ENCODE measurements at places on chromosomes 12 and 14.

- DNase-seq: no peak
Observed at GRCh38 chr14:93396456-93396855, 34.3 kb upstream of the UNC79 start.

DNA sequence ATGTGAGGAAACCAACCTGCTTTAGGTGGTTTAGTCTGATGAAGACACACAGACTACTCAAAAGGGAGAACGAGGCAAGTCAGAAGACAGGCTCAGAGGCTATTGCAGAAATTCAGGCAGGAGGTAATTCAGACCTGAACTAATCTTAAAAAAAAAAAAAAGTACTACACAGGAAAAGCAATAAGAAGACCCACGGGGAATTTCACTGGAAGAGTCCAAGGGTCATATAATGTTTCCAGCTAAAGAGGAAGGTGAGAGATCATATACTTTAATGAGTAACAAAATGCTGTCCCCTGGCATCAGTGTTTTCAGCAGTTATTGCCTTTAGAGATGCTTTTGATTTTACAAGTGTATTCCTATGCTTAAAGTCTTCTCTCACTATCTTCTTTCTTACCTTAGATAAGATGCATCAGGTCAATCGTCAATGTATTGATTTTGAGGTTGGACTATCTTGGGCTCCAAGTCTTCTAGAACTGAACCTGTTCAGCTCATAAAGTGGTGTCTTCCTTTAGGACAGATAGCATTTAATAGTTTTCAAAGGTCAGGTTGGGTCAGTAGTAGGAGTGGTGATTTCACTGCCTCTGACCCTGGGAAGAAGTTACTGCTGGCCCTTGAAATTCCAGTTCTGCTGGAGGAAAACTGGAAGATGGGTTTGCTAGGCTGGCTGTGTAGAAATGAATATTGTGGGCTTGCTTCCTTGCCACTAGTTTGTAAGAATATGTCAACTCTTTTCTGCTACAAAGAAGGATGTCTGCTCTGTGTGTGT, 60.0 kb downstream of the FAR2 start:
- DNase-seq: no peak

DNA sequence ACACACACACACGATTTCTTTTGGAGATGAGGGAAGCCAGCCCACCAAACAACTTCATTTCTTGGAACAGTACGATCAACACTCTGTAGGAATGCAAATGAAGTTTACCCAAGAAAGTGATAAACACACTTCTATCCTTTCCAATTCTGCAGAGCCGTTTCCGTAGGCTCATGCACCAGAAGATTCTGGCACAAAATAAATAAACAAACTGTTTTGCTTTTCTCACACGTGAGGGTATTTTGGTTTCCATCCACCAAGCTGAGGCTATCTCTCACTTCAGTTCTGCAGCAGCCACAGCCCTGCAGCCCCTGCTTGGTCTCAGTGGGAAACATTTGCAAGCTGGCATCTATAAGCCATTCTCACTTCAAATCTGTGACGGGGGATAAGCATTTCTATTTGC, 15.3 kb upstream of the TSPAN11 start:
- no peak for DNase-seq

DNA sequence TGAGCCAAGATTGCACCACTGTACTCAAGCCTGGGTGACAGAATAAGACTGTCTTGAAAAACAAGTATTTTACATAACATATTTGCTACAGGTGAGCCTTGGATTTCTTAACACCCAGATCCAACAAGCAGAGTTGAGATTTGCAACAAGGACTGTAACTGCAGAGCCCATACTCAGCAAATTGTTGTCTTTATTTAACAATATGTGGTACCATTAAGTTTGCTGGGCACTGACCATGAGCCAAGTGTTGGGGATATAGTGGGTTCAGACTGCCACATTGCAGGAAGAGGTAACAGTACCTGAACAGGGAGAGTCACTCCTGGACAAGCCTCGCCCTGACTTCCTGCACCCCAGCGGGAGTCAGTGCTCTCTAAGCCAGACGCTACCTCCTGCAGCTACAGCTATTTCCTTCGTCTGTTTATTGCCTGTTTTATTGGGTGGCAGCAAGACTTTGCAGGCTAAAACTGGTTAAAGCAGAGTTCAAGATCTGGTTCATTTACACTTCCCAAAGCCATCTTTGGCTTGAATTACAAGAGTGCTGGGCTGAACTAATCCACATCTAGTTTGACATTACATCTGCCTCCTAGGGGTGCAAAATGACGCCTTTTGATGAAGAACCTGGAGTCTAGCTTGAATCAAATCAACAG, 12.5 kb downstream of the AHSA1 start:
- DNase-seq: no peak

GRCh38 chr14:104758981-104759969, 6.3 kb downstream of the SIVA1 start:
- DNase-seq: no peak

GRCh38 chr12:67887065-67887464, 102.2 kb upstream of the IFNG-AS1 start:
- DNase-seq: no peak

DNA sequence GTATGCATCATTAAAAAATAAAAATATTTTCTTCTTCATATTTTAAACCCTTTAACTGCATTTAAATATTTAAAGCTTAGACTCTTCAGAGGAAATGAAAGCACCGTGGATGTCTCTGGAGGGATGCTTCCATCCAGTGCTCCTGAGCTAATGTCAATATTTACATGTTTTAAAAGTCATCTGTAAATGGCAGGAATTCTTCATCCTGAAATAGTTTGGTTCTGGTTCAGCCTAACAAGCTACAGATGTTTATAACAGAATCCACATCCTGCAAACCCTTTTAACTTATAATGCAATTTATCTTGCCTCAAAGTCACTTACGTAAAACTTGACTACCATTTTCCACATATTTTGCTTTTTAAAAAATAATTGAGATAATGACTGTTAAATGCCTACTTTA, 1207.3 kb downstream of the SLC16A7 start:
- DNase-seq: no peak

- peak; percentile 56 for DNase-seq
Observed at GRCh38 chr14:31194095-31194494, 13.5 kb downstream of the HECTD1 start.

DNA sequence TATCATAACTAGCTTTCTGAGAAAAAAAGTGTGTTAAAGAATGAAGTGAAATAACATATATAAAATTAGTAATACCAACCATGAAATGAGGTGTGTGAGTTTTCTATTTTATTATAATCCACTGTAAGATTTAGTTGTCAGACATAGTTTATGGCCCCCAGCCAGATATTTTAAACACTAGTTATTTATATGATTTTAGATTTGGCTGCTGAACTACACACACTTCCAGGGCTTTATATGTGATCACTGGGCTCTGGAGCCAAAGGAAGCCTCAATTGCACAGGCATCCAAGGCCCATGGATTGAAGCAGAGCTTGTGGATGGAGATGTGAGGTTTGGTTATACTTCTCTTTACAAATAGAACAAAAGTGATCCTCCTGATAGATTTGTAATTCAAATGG, 48.7 kb upstream of the CNTN1 start:
- no peak for DNase-seq

DNA sequence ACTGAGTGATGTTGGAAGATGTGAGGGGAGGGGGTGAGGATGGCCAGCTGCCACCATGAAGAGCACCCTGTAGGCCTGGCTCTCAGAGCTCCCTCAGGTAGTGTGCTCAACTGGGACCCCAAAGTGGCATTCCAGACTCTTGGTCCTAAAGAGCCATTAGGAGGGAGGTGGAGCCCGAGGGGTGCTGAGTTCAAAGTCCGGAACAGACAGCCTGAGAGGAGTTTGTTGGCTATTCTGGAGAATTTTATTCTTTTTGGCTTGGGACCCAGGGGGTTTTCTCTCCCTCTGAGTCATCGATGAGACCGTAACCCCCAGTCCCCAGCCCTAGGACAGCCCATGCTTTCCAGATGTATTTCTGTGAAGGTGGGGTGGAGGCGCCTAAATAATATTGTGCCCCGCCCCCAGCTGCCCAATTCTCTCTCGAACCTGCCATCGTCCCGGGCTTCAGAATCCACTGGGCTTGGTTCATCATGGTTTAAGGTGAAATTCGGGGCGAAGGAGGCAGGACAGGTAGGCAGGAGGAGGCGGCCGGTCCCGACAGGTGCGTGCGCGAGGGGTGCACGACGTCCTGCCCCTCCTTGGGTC, 690 bp upstream of the RBP5 start:
- no peak for DNase-seq

DNA sequence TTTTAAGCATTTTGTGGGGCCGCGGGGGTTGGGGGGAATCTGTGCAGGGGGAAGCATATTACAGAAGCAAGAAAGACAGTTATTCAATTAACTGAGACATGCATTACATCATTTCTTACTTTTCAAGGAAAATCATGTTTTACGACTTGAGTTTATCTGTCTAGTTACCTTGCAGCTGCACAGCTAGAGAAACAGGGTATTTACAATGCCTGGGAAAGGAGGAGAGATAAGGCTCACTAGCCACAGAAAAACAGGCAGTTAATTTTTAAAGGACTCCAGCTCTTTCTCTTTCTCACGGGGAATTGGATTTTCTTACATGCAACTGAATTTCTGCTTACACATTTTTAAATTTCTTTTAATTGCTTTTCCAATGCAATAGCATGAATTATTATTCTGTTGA, 22.2 kb downstream of the FCF1 start:
- DNase-seq: no peak

DNA sequence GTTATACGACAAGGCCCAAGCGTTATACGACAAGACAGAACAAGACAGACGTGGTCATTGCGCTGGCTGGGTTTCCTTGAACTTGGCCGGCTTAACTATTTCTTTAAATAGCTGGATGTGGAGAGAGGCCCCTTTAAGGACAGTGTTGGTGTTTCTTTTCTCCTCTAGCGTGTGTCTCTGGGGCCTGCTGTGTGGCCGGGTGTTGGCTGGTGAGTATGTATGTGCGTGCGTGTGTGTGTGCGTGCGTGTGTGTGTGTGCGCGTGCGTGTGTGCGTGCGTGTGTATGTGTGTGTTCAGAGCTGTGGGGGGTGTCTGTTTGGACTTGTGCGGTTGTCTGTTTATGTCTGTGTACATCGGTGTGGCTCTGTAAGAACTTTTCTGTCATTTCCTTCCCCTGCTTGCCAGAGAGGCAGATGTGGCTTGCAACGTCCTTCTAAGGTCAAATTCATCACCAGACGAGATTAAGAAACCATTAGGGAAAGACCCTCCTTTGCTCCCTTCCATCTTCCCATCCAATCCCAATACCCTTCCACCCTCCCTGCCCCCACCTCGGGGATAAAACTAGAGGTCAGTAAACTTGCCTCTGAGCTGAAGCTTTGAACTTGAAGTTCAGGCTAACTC, 78.6 kb upstream of the TBX3 start:
- peak; percentile 38 for DNase-seq

DNA sequence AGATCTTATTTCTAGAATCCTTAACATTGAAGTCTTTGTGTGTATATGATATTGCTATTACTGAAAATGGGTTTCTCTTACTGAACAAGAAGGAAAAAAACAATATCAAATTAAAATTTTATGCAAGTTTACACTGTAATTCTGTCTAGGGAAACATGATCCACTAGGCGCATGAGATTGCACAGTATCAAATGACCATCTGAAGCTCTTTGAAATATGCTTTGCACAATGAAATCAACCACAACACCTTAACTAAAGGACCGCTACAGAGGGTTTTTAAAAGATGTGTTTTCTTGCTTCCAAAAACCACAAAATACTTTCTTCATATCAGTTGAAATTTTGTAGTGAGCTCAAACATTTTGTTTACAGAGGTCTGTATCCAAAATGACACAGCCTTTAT, 15.1 kb upstream of the KERA start:
- peak; percentile 39 for DNase-seq

- DNase-seq: no peak
Observed at GRCh38 chr12:57533108-57533507, 10.5 kb downstream of the MBD6 start.
